ENCODE measurements at places on chromosomes 3 and 15.

GRCh38 chr15:72033285-72033684, 84.7 kb downstream of the MYO9A start:
- no peak for DNase-seq

DNA sequence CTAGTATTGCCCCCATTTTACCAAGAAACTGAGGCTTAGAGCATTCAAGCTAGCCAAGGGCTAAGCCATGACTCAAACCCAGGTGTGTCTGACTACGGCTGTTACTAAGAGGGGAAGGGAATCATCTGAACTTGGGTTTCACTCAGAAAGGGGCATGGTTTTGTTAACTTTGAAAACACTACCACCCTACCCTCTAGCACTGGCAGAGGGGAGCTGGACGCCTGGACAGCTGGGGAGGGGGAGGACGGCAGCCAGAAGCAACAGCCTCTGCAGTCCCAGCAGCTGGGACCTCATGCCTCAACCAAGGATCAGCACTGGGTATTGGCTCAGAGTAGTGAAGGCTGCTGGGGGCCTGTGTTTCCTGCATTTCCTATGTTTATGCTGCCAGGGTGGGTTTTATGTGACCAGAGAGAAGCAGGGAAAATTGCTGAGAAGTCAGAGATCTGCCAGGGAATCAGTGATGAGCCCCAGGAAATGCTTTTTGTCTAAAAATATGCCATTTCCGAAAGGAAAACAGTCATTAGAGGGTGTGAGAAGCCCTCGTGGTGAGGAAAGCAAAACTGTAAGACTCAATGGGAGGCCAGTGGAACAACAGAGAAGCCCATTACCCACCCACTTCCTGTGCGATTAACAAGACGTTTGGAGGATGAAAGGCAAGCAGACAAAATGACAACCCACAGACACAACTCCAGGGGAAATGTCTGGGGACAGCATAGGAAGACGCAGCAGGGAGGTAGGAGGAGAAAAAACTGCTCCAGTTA, 41.2 kb downstream of the LIPC start:
- no peak for DNase-seq

- DNase-seq: peak; percentile 92
Observed at GRCh38 chr15:83092309-83092976, 15.0 kb upstream of the TM6SF1 start.

- peak; percentile 70 for DNase-seq
Observed at GRCh38 chr15:90002428-90002844, 1.3 kb downstream of the ZNF710 start.

DNA sequence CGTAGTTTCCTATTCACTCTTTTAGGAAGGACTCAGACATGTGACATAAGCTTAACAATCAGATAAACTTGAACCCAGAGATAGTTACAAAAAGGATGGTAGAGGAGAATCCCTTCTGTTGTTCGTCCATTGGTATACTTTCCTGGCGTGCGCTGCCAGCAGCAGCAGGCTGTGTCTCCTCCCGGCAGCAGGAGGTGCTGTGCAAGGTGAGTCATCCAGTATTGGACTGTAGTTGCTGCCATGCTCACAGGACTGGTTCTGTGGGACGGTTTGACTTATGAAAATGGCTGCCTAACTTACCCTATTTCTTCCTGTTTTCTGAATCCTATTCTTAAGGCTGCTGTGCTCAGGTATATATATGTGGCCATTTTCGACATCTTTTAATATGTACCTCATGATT, 253.4 kb upstream of the LRRC3B start:
- DNase-seq: no peak

DNA sequence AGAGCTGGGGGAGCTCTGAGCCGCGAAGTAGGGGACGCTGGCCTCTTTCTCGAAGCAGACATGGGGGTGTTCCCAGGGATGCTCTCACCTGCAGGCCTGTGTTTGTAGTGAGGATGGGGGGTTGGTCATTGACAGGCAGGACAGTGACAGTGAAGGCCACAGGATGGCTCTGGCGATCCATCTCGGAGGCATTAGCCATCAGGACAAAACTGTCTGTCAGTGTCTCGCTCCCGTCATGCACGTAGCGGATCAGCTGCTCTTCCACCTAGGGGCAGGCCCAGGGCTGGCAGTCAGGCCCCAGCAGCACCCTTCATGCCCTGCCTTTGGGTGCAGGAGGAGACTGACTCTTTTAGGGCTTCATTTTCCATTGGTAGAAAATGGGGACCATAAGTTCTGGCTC, 28.0 kb downstream of the CSPG4 start:
- DNase-seq: no peak

DNA sequence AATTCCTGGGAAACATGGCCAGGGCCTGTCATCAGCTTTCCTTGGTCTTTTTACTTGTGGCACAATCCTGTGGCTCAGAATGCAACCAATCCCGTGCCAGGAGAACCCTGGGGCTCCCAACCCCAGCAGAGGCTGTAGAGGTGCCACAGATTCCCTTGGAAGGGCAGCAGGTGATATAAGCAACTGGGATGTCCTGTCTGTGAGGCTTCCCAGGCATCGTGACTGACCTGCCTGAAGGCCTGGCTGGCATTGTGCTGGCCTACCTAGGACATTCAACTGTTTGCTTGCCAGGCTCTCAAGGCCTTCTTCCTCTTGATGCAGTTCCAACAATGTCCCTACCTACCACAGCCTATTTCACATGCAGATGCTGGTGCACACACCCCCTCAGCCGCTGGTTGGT, 72.2 kb upstream of the MEX3B start:
- DNase-seq: no peak

DNA sequence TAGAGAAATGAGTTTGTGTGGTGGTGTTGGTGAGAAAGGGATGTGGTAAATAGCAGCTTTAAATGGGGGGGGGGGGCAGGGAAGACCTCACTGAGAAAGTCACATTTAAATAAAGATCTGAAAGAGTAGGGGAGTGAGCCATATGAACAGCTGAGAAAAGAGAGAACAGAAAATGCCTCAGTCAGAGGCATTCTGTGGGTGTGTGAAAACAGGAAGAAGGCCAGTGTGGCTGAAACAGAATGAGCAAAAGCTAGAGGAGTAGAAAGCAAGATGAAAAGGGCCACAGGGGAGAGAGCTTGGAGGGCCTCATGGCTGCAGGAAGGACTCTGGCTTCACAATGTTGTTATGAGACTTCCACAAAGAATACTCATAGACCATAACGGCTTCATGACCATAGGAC, 783.3 kb downstream of the ZPLD1 start:
- DNase-seq: no peak

DNA sequence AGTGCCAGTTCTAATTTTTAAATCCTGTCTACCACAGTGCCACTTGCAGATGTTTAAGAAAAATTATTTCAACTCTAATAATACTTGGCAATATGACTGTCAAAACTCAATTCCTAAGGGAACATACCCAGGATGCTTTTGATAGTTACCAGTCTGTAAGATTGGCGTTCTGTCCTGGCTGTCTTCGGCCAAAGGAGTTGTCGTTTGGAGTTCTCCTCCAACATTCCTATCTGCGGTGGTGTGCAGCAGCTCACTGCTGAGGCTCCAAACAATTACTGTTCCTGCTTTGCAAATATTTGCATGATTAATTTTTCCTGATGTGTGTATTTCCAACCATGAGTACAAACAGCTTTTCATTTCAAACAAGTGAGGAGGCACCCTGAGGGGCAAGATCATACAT, 330.8 kb upstream of the DPH6 start:
- DNase-seq: no peak

- DNase-seq: no peak
Observed at GRCh38 chr15:92624401-92624991, 31.1 kb downstream of the FAM174B start.

- DNase-seq: no peak
Observed at GRCh38 chr3:25043177-25043576, 384.9 kb upstream of the RARB start.

- DNase-seq: no peak
Observed at GRCh38 chr3:187987187-187987586, 166.8 kb upstream of the LPP start.

Data from common myeloid progenitor, CD34-positive (primary cell).